ENCODE measurements at places on chromosomes 2 and 18.
A peak's percentile ranks its signal among the peaks of the same experiment; 100 is the strongest.

- no peak for DNase-seq
Measured at GRCh38 chr18:25287106-25287505, 64.9 kb downstream of the ZNF521 start.

- no peak for DNase-seq
Measured at GRCh38 chr2:104702031-104702850, 151.7 kb upstream of the POU3F3 start.

GRCh38 chr2:62733546-62733945 is 28.0 kb downstream of the EHBP1 start:
- no peak for DNase-seq

GRCh38 chr18:24368749-24369148 is 28.9 kb downstream of the OSBPL1A start:
- peak; percentile 7 for DNase-seq

- no peak for DNase-seq
Measured at GRCh38 chr2:103165836-103166235, 404.0 kb downstream of the TMEM182 start.

- DNase-seq = no peak
Measured at GRCh38 chr2:239870863-239871262, 154.3 kb downstream of the NDUFA10 start.

- DNase-seq = no peak
Measured at GRCh38 chr18:55753643-55754263, 165.8 kb upstream of the TCF4 start.

Data from stimulated activated CD8-positive, alpha-beta memory T cell treated with anti-CD3 and anti-CD28 coated beads, Interleukin-4, amount 100 ng/mL, for 24 hours (primary cell).